HT-29 (cell line): ENCODE measurements at places on chromosomes 3 and 15. TPM values are rescaled to one million over a fixed set of nuclear protein-coding genes. Genes with fewer than 3 reads are reported as not detected.

MAGEL2 gene
- not detected in 2 replicates for total RNA-seq

GOLGA8F gene
- 0.03 TPM in 1 of 2 replicates, not detected in the other for total RNA-seq

LAMB2 gene
- 49.5 and 56.8 TPM in 2 replicates for total RNA-seq

OR5K2 gene
- not detected in 2 replicates for total RNA-seq
